A172 (cell line): ENCODE measurements at places on chromosomes 4 and X. TPM values are rescaled to one million over a fixed set of nuclear protein-coding genes. Genes with fewer than 3 reads are reported as not detected.
A peak's percentile ranks its signal among the peaks of the same experiment; 100 is the strongest.

GRCh38 chr4:177660223-177660622 is 218.0 kb upstream of the AGA start:
- no peak for DNase-seq

DNA sequence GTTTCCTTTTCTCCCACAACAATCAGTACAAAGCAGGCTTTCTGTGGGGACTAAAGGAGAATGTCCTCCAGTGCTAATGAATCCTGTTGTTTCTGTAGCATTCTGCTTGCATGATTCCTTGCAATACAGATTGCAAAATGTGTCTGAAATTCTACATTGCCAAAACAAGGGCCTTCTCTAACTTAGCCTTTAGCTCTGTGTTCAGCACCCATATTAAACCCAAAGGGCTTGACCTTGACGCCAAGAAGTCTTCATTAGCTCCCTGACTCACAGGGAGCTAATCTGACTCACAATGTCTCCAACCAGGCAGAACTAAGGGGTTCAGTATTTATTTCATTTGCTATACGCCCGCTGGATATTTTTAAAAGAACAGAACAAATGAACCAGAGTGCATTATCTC is 241.4 kb upstream of the CLNK start:
- no peak for DNase-seq

DNA sequence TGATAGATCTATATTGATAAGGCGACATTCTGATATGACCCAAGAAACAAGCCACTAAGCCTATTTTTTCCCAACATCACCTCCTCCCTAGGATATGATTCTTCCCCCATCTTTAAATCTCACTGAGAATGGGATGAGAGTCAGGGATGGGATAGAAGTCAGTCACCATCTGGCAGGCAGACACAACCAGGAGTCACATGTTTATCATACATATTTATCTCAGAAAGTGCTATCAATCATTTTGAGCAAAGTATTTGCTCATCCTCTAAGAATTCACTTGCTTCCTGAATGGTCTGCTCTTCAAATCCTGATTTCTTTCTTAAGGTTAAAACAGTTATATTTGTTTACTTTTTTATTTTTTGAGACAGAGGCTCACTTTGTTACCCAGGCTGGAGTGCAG is 20.3 kb downstream of the DNAAF6 start:
- DNase-seq: no peak

DNA sequence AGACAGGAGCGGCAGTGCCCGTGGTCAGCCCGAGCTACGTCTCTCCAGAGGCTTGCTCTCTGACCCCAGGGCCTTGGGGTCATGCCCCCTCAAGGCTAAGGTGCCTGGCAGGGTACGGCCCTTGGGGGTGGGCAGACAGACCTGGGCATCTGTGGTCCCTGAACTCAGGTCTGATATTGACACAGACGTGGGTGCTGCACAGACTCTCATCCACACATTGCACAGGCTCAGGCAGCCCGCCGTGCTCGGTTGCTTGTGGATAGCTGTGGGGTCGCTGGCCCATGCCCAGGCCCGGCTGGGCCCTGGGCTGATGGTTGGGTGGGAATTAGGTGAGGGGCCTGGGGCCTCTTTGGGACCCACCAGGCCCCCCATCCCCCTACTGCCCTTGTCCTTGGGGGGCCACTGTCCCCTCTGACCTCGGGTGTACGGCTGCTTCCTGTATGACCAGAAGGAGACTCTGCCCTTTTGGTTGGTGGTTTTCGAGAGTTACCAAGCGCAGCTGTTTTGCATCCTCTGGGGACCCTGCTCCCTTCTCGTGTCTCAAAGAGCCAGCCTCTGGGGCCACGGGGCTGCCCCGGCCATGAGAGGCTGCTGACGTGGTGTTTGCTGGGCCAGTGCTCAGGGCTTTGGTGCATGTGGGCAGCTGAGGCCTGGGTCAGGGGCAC is 10.1 kb downstream of the FGFRL1 start:
- no peak for DNase-seq

- DNase-seq: no peak
Measured at GRCh38 chr4:102234243-102234838, 110.9 kb downstream of the SLC39A8 start.

GRCh38 chr4:6250235-6250983 is 19.2 kb upstream of the WFS1 start:
- DNase-seq: peak; percentile 79

DNA sequence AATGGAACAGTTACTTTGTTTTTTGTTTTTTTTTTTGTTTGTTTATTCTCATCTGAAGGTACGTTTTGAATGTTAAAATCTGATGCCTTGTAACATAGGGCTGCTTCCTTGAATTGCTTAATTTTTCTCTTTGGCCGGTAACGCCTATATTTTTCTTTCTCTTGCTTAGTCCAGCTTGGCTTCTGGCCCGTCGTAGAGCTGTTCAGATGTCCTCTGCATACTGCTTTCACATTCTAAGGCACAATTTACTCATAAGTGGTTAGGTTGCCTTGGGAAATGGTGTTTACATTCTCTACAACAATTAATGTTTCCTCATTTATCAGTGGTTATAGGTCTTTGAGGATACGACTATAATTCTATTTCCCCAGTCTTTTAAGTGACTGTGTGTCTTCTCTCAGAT is 7.9 kb downstream of the NONO start:
- DNase-seq: no peak

DNA sequence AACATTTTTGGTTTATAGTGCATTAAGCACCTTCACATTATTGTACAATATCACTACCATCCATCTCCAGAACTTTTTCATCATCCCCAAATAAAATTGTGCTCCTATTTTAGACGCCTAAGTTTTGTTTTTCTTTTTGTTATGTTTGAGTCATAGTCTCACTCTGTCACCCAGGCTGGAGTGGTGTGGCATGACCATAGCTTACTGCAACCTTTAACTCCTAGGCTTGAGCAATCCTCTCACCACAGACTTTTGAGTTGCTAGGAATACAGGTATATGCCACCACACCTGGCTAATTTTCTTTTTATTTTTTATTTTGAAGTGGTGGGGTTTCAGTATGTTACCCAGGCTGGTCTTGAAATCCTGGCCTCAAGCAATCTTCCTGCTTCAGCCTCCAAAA is 33.9 kb downstream of the PRSS12 start:
- DNase-seq: no peak

GRCh38 chr4:84110040-84110439 is 389.1 kb downstream of the NKX6-1 start:
- no peak for DNase-seq

DNA sequence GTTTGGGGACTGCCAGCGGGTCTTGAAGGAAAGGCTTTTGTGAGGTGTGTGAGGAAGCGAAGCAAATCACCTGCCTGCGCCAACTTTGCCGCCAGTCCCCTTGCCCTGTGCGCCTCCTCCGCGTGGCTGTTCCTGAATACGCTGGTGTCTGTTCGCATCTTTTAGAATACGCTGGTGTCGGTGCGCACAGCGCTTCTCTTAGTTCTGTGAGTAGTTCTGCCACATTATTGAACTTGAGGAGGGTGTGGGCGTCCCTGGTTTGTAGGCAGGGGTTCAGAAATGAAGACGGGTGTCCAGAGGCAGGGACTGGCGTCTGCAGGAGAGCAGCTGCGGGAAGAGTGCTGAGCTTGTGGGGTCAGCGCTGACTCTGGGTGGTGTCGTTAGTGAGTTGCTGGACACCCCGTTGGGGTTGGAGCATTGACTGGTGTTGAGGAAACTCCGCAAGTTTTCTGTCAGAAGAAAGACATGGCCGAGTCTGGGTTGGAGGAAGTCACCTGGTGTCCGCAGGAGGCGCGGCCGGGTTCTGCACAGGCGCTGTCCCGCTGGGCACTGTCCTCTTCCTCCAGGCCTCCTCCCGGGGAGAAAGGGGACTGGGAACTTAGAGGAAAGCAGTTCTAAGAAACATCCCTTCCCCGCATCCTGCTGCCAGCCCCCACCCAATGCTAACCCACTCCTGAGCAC is 930 bp downstream of the ZNF718 start:
- no peak for DNase-seq

Gene NWD2
- total RNA-seq: not detected in 2 replicates

Gene TLR10
- total RNA-seq: not detected in 2 replicates

Gene CTAG2
- not detected in 2 replicates for total RNA-seq

Gene HERC5
- 13.1 and 14.5 TPM in 2 replicates for total RNA-seq

Gene ZCCHC12
- 0.05 TPM in 1 of 2 replicates, not detected in the other for total RNA-seq

Gene LEF1
- 4.7 and 6.1 TPM in 2 replicates for total RNA-seq

Gene DGKK
- not detected in 2 replicates for total RNA-seq
